Right lobe of liver (tissue), 6 donors: ENCODE measurements at places on chromosomes 6 and 20. TPM values are rescaled to one million over a fixed set of nuclear protein-coding genes. Genes with fewer than 3 reads are reported as not detected.

- DNase-seq = no peak
Measured at GRCh38 chr20:11018668-11019170, 344.9 kb upstream of the JAG1 start.

DNA sequence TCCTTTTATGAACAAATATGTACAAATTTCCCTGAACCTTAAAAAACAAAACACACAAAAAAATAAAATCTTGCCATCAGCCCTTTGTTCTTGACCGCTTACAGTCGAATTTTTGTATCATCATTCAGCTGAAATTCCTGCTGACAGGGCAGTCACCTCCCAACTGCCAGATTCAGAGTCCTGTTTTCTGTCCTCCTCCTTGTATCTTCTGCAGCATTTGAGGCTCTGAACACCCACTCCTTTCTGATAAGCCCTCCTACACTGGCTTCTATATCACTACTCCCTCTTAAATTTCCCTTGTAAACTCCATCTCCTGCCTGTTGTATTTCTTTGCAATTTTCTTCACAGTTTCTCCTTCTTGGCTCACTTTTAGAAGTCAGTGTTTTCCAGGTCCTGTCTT is 77.8 kb upstream of the CCN6 start:
- DNase-seq = no peak

ZC3H12D gene
- 0.95 TPM for total RNA-seq

FOXS1 gene
- total RNA-seq = 0.15 TPM

SEMG2 gene
- not detected for total RNA-seq

HLA-DPA1 gene
- 23.8 TPM for total RNA-seq

SIRPD gene
- not detected for total RNA-seq

ID1 gene
- 12.9 TPM for total RNA-seq
